ENCODE measurements at places on chromosomes 6 and 20.

DNA sequence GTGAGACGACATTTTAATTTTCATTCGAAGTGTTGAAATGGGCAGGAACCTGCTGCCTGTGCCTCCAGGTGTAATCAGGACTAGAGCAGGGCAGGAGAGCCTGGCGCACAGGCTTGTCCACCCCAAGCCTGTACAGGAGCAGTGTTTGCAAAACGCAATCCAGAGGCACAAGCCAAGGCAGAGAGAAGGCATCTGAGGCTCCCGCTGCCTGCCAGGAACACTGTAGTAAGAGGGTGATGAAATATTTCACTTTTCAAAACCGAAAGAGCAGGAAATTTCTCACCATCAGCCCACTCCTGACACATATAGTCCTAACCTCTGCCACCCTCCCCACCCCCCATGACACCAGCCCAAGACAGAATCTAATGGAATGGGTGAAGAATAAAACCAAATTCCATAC lies 132.5 kb downstream of the RTN4IP1 start:
- DNase-seq: no peak

- DNase-seq: no peak
Observed at GRCh38 chr20:62793757-62794006, 2.6 kb upstream of the MRGBP start.

- no peak for DNase-seq
Observed at GRCh38 chr6:3383525-3383924, 73.3 kb downstream of the SLC22A23 start.

- DNase-seq: no peak
Observed at GRCh38 chr20:21234324-21234723, 68.8 kb upstream of the XRN2 start.

GRCh38 chr6:154745243-154745642 lies 12.0 kb downstream of the SCAF8 start:
- no peak for DNase-seq

- DNase-seq: no peak
Observed at GRCh38 chr20:58463256-58463655, 51.9 kb downstream of the APCDD1L start.

- peak; percentile 72 for DNase-seq
Observed at GRCh38 chr6:90284236-90285041, 12.2 kb downstream of the BACH2 start.

- DNase-seq: no peak
Observed at GRCh38 chr6:91710342-91710741, 1123.5 kb upstream of the MAP3K7 start.

GRCh38 chr20:58552366-58552934 lies 37.3 kb upstream of the APCDD1L start:
- DNase-seq: peak; percentile 9

GRCh38 chr6:5457983-5458683 lies 196.8 kb downstream of the FARS2 start:
- DNase-seq: no peak

DNA sequence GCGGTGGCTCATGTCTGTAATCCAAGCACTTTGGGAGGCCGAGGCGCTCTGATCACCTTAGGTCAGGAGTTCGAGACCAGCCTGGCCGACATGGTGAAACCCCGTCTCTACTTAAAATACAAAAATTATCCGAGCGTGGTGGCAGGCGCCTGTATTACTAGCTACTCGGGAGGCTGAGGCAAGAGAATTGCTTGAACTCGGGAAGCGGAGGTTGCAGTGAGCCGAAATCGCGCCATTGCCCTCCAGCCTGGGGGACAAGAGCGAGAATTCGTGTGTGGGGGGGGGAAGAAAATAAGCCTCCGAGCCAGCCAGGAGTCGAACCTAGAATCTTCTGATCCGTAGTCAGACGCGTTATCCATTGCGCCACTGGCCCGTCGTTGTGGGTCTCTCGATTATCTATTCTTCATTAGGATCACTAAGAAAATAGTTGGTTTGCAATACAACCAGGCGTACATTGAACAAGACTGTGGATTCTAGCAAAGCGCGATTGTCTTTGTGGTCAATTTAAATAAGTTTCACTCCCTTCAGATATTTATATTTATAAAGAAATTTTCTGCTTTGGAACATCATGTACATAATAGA lies 33.9 kb upstream of the PRSS16 start:
- DNase-seq: no peak

- no peak for DNase-seq
Observed at GRCh38 chr6:147301070-147301469, 96.9 kb downstream of the STXBP5 start.

- DNase-seq: no peak
Observed at GRCh38 chr6:3831761-3832530, 17.2 kb upstream of the FAM50B start.

GRCh38 chr6:34143884-34144580 lies 1.9 kb downstream of the GRM4 start:
- DNase-seq: peak; percentile 45

GRCh38 chr20:1392693-1393506 lies at the start of gene FKBP1A:
FKBP1A (minus strand) TSS chr20:1393054; CDS start chr20:1392998, 56 bp downstream.
- DNase-seq: peak; percentile 85

- no peak for DNase-seq
Observed at GRCh38 chr6:115819506-115819905, 241.2 kb downstream of the FRK start.

GRCh38 chr6:113634352-113635163 lies 222.6 kb upstream of the MARCKS start:
- DNase-seq: no peak

DNA sequence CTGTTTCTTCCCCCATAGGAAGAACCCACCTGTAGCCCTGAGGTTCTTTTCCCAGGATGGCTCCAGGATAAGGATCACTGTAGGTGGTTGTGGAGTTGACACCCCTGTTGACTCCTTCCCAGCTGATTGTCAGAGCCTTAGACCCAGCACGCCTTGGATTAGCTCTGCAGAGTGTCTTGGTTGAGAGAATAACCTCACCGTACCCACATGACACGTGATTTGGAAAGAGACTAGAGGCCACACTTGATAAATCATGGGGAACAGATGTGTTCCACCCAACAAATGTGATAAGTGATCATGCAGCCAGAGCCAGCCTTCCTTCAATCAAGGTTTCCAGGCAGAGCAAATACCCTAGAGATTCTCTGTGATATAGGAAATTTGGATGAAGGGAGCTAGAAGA lies 12.2 kb downstream of the BTN3A1 start:
- no peak for DNase-seq

DNA sequence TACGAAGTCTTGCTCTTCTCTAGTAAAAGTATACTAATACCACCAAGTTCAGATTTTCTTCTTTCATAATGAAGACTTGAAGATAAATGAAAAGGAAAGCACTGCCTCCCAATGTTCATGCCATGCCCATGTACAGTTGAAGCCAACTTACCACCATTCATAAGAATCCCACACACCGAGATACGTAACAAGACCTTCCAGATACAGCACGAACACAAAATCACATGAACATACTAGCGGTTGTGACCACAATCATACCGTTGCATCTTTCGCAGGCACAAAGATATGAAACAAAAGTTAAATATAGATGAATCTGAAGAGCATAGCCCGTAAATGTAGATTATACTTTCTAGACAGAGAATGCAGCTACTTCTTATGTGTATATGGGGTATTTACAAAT lies 412.5 kb downstream of the CBLN4 start:
- no peak for DNase-seq

All from CD8-positive, alpha-beta T cell (primary cell).